ENCODE measurements at places on chromosomes 11 and 22.
A peak's percentile ranks its signal among the peaks of the same experiment; 100 is the strongest.

GRCh38 chr22:17245341-17245740 lies 26.1 kb upstream of the ADA2 start:
- DNase-seq = no peak

DNA sequence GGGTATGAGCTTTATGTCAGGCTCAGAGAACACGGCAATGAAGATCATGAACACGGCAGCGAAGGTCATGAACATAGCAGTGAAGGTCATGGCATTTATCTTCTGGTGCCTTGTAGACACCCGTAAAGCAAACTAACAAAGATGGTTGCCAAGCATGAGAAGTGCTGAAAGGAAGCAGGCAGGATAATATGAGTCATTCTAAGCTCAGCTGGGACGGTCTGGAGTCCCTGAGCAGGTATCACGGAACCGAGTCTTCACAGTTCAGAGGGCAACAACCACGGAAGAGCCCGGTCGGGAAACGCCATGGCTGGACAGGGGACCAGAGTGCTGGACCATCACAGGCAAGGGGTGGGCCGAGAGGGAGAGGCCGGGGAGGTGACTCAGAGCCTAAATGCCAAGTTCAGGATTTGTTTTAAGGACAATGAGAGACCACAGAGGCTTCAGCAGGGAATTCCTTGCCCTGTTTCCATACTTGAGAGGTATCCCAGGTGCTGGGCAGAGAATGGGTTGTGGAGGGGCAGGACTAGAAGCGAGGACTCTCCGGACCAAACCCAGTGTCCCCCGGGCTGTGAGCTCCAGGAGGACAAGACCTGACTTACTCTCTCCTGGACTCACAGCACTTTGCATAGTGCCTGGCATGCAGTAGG lies 13.1 kb upstream of the MS4A10 start:
- DNase-seq = no peak

DNA sequence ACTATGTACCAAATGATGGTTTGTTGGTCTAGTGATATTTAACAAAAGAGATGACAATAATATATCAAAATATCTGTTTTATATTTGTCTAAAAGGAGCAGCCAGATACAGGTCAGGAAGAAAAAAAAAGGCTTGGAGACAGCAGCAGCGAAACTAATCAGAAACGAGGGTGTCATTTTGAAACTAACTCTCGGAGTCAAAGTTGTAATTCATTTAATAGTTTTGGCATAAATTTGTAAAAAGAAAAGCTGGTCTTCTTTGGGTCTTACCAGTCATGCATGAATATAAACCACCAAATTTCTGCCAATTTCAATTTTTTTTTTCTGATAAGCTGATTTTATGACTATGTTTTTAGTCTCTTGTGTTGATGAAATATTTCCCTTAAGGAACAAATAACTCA lies 25.5 kb downstream of the NPAT start:
- no peak for DNase-seq

DNA sequence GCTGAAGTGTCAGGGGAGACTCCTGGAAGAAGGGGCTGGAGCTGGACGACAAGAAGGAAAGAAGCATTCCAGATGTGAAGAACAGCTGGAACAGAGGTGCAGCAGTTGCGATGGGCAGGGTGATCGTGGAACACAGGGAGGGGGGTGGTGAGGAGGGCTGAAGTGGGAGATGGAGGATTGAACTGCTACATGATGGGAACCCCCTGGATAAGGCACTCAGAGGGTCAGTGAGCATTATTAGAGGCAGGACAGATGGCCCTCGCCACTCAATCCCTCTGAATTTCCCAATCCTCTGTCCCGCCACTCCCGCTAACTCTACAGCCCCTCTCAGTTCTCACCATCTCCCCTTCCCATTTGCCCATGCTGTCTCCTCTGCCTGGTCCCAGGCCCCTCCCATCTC lies 14.0 kb downstream of the SERPINH1 start:
- no peak for DNase-seq

GRCh38 chr11:33828604-33829429 lies 54.5 kb upstream of the FBXO3 start:
- DNase-seq = no peak

DNA sequence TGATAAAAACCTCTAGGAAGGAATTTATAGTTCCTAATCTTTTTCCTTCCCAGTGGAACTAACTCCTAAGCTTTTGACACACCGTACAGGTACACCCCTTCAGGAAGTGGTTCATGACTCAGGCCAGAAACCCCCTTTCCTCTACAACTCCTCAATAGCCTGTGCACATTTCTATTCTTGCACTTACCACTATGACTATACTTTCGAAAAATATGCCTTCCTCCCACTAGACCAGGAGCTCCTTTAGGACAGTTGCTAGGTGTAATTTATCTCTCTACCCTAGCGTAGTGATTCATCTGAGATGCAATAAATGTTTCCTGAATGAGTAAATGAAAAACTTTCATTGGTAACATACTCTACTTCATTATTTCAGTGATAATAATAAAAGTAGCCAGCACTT lies 14.5 kb downstream of the MAP6 start:
- DNase-seq = no peak

DNA sequence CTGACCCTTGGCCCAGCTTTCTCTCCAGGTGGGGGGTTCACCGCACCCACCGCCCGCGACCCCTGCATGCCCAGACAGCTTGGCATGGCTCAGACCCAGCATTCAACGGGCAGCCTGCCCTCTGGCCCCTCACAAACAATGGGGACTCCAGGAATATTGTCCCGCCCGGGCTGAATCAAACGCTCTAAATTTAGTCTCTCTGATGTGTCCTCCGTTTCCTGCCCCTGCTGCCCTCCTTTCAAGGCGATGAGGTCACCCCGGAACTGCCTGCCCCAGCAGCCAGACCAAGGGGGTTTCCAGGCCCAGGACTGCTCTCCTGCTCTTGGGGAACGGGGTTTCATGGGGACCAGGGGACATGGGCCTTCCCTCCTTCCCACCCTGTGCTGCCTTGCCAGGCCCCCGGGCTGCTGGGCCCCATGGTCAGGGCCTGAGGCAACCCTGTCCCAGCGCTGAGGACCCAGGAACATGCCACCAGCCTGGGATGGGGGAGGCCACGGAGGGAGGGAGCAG lies 10.1 kb upstream of the PDGFB start:
- peak; percentile 54 for DNase-seq

GRCh38 chr22:49117486-49117885 lies 710.2 kb downstream of the BRD1 start:
- DNase-seq = no peak

DNA sequence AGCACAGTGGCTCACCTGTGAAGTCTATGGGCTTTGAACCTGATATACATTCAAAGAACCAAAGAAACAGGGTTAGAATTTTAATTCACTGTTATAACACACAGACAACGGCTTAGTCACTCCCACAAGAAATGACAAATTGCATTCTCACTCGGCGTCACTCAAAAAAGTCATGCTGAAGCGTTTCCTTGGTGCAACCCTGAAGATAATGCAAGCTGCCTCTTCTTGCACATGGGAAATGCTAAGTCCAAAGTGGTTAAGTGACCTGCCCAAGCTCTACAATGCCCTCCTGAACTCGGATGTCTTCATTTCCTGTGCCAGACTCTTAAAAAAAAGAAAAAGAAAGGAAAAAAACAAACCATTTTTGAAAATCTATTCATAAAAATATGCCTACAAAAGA lies 10.0 kb downstream of the LGR4 start:
- DNase-seq = no peak

- DNase-seq = no peak
Measured at GRCh38 chr11:45453721-45454120, 167.6 kb upstream of the SYT13 start.

DNA sequence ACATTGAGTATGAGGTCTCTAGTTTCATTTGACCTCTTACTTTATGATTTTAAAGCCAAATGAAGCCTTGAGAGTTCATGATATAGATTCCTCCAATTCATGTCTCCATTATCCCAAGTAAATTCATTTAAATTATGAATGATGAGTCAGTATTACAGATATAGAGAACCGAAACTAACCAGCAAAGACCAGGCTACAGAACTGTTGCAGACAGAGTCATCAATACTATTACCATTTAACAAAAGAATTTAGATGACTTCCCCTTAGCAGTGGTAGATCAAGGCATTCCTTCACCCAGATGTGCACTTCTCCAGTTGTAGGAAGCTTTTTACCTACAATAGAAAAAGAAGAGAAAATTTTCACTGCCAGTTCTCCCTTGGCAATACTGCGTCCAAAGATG lies 11.8 kb upstream of the CCDC89 start:
- no peak for DNase-seq

DNA sequence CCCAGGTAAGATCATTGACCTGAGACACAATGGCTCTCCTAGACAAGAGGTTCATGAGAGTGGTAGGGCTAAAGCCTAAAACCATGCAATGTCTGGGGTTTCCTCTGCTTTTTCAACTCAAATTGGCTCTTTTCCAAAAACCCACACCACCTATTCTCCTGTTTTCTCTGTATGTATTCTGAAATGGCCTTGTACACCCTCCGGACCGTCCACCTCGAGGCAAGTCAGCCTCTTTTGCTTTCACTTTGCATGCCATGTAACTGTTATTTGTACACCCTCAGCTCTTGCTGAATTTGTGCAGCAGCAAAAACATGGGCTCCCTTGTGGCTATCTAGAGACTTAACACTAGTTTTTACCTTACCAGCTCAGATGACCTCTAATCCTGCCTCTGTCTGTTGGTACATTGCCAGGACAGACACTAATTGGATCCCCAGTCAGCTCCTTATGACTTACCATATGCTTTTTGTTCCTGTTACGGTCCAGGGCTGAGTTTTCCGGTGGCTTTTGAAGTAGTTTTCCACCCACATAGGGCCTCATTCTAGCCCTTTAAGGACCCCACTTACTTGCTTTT lies 288.0 kb downstream of the SBF2 start:
- no peak for DNase-seq

GRCh38 chr11:78201096-78201818 lies 12.5 kb downstream of the USP35 start:
- DNase-seq = no peak

GRCh38 chr11:65530157-65530496 lies 5.2 kb downstream of the SCYL1 start:
- peak; percentile 40 for DNase-seq

- no peak for DNase-seq
Measured at GRCh38 chr22:38631724-38632123, 24.5 kb downstream of the FAM227A start.

DNA sequence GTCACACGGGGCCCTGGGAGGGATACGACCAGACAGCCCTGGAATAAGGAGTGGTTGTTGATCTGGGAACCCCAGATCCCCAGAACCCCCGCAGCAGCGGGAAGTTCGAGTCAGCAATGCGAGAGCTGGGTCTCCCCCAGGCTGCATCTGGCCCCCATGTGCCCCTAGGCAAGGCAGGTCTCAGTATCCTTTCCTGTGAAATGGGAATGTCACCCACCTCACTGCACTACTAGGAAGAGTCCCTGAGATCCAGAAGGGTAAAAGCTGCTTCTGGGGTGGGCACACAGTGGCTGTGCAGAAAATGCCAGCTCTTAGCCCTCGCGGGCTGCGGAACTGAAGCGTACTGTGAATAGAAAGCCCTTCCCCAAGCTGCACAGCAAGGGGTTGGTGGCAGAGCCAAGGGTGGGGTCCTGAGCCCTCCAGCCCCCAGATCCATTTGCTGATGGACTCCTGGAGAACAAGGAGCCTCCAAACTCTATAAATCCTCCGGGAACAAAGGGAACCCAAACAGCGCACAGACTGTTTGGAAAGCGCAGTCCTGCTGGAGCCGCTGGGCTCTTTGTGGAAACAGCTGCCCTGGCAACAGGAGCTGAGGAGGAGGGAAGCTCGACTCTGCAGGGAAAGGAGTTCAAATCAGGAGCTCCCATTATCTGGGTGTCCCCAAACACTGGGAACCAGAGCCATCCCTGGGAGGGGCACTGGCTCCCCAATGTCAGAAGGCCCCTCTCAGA lies 68.2 kb upstream of the SHISAL1 start:
- no peak for DNase-seq

GRCh38 chr11:78804991-78805390 lies 230.3 kb upstream of the NARS2 start:
- no peak for DNase-seq

GRCh38 chr11:75281469-75282095 lies 41.0 kb downstream of the TPBGL start:
- no peak for DNase-seq

- peak; percentile 40 for DNase-seq
Measured at GRCh38 chr11:65204646-65205601, 23.2 kb downstream of the CAPN1 start.

GRCh38 chr11:33701302-33702230 lies 940 bp upstream of the C11orf91 start:
- DNase-seq = no peak

DNA sequence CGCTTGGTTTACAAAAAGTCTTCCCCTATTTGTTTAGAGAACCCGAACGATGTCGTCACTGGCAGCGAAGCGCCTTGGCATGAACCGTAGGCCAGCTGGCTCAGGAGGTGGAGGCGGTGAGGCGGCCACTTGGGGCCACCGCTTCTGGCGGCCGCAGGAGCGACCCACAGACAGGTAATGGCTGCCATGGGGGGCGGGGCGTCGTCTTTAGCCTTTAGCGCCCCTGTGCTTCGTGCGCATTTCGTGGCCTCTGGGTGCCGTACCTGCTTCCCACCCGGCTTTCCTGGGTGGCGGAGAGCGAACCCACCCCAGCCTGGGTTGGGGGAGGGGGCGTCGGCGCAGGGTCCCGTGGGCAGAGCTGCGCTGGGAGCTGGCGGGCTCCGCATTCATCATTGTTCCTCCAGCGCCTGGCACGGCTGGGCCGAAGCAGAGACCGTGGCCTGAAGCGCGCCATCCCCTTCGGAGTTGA lies 469 bp upstream of the OSBP2 start:
- peak; percentile 52 for DNase-seq

DNA sequence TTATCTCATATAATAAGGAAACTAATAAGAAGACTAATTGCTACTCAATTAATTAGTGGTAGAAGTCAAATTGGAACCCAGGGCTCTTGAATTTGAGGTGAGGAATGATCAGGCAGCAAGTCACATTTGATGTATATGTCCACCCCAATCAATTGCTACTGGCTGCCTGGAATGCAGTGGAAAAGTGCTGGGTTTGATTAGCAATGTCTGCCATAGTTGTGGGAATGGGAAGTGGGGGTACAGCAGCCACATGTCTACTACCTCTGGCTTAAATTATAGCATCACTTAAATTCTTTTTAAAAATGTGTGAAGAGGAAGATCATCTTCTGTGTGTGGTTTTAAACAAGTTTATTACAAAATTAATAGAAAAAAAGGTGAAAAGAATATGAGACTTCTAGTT lies 50.8 kb upstream of the NAV2 start:
- DNase-seq = no peak

DNA sequence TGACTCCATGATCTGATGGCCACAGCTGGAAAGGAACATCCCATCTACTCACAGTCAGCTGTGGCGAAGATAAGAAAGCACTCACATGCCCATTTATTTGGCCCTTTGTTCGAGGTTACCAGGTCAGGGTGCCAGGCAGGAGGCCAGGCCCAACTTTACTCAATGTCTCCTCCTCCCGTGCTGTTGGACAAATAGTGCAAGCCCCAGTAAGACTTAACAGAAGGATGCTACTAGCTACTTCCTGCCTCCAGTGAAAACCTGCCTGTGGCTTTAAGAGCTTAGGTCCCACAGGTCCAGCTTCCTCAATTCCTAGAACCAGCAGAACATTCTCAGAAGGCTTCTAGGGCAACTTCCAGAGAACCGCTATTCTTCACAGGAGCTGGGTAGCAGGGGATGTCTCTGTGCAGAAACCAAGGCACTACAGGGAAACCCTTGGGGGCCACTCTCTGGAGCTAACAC lies 12.9 kb upstream of the CRY2 start:
- no peak for DNase-seq

GRCh38 chr11:110126936-110127335 lies 33.7 kb downstream of the ZC3H12C start:
- no peak for DNase-seq

All from activated gamma-delta T cell treated with Interleukin-2 at 50 U/mL for 16 hours (primary cell).